CD4-positive, alpha-beta T cell treated with Interferon gamma for 1 hour (primary cell): ENCODE measurements at places on chromosomes 7 and 10.

GRCh38 chr10:103676851-103677417 is 178.4 kb downstream of the SH3PXD2A start:
- DNase-seq, result no peak

- no peak for DNase-seq
Observed at GRCh38 chr7:38978491-38978890, 782 bp downstream of the POU6F2 start.

- no peak for DNase-seq
Observed at GRCh38 chr7:96697822-96698221, 11.8 kb downstream of the SEM1 start.

- no peak for DNase-seq
Observed at GRCh38 chr7:40541336-40541735, 406.5 kb downstream of the SUGCT start.

GRCh38 chr7:23410446-23411183 is 59.7 kb downstream of the IGF2BP3 start:
- peak; percentile 38 for DNase-seq

DNA sequence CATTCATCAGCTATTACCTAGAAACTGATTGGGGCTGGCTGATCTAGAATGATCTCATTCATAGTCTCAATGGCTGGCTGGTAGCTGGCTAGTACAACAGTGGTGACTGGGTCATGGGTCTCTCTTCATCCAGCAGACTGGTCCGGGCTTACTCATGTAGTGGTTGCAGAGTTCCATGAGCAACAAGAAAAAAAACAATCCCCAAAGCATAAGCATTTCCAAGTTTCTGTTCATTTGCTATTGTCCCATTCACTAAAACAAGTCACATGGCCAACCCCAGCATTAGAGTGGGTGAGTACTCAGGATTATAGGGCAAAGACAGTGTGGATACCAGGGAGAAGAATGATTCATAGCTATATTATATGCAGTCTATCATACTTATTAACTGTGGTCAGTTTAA is 85.2 kb upstream of the SEMA3C start:
- DNase-seq, result no peak

- DNase-seq, result no peak
Observed at GRCh38 chr7:30201921-30202320, 67.1 kb downstream of the MTURN start.

DNA sequence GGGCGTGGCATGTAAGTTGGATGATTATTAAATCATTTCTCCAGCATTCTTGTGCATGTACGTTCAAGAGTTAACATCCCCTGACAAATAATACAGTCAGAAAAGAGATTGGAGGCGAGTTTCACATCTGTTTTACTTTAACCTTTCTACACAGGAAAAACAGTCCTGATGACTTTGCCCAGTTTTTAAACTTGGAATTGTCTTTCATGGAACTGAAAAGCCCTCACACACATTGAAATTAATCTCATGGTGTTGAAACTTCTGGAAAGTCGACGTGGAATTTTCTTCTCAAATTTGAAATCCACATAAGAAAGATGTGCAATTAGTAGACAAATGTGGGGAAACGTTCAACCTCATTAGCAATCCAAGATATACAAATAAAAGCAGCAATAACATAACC is 31.2 kb upstream of the ZNF438 start:
- DNase-seq, result no peak

DNA sequence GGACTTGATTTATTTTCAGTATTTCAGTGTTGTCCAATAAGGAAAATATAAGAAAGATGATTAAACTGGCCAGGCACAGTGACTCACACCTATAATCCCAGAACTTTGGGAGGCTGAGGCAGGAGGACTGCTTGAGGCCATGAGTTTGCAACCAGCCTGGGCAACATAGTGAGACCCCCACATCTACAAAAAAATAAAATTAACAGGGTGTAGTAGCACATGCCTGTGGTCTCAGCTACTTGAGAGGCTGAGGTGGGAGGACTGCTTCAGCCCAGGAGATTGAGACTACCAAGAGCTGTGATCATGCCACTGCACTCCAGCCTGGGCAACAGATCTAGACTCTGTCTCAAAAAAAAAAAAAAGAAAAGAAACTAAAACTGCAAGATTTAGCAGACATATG is 138.0 kb downstream of the PARD3 start:
- DNase-seq, result no peak

GRCh38 chr10:43201545-43202131 is 63.4 kb downstream of the CSGALNACT2 start:
- DNase-seq, result no peak

GRCh38 chr7:112020800-112021199 is 185.4 kb downstream of the DOCK4 start:
- DNase-seq, result no peak

DNA sequence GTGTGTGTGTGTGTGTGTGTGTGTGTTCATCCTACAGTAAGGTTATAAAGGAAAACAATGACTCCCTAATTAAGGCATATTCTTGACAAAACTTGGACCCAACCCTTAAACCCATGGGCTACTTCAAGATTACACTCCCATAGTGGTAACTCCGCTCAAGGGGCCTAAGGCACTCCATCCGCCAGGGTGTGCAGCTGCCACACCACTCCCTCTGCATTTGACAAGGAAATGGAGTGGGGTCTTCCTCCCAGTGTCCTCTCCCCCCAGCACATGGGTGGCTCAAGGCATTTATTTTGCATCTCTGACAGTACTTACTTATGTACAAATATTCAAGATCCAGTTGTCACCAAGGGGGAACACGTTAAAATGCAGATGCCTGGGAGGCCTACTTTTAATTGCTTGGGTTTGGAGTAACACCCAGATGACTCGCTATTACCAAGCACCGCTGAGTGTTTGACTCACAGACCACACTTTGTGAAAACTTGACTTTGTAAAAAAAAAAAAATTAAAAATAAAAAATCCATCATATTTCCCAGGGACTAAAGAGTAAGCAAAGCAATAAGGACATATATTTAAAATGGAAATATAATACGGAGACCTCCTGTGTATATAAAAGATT is 53.0 kb upstream of the AGR3 start:
- DNase-seq, result no peak

- peak; percentile 68 for DNase-seq
Observed at GRCh38 chr10:26486990-26487850, 49.1 kb downstream of the APBB1IP start.

DNA sequence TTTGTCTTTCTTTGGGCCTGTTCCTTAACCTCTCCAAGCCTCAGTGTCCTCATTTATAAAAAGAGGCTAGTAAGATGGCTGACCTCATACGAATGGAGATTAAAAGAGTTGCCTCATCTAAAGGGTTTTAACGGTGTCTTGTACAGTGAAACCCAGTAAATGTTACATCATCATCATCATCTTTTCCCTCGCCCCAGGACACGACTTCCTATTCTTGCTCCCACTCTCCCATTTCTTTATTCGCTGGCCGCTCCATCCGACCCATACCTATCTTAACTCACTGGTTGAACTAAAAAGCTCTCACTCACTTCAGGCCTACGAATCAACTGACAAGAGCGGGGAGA is 554 bp downstream of the FRA10AC1 start:
- DNase-seq, result no peak

- DNase-seq, result no peak
Observed at GRCh38 chr7:77629797-77630196, 66.5 kb upstream of the RSBN1L start.

DNA sequence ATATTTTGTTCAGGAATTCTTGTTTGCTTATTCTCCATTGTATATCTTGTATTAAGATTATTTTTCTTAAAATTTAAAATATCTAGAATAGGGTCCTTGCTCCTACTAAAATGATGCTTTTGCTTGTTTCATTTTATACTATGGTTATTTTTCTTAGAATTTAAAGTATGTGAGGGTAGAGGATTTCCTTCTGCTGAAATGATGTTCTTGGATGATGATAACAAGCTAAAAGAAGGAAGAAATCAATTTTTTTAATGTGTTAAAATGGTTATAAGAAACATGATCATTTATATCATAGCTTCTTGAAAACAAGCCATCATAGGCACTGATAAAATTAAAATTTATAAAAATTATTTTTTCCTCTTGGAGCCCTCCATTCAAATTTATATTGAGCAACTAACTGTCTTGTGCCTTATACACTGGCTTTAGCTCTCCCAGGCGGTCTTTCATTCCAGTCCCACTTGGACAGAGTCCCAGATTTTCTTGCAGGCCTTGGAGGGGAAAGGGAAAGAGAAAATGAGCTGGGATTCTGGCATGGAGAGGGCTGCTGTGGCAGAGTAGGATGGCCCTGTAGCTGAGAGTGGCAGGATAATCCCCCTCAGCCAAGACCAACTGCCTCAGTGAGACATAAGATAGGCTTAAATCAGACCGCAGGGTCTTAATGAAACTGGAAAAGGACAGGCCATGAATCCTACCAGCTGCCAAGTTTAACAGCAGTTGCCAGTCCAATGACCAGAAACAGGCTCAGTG is 60.2 kb downstream of the DNAJB9 start:
- no peak for DNase-seq

DNA sequence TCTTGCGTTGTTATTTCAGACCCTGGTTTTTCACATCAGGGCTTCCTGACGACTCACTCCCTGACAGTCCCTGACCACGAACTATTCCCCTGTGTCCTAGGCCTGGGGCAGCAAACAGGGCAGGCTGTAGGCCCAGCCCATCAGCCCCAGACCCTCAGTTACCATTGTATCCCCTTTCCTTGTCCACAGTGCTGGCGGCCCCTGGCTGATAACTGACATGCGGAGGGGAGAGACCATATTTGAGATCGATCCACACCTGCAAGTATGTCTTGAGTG is 50.5 kb upstream of the TRIM8 start:
- DNase-seq, result no peak

GRCh38 chr7:80309971-80310549 is 175.4 kb downstream of the GNAI1 start:
- no peak for DNase-seq

- no peak for DNase-seq
Observed at GRCh38 chr10:1464881-1465417, 272.4 kb downstream of the ADARB2 start.

DNA sequence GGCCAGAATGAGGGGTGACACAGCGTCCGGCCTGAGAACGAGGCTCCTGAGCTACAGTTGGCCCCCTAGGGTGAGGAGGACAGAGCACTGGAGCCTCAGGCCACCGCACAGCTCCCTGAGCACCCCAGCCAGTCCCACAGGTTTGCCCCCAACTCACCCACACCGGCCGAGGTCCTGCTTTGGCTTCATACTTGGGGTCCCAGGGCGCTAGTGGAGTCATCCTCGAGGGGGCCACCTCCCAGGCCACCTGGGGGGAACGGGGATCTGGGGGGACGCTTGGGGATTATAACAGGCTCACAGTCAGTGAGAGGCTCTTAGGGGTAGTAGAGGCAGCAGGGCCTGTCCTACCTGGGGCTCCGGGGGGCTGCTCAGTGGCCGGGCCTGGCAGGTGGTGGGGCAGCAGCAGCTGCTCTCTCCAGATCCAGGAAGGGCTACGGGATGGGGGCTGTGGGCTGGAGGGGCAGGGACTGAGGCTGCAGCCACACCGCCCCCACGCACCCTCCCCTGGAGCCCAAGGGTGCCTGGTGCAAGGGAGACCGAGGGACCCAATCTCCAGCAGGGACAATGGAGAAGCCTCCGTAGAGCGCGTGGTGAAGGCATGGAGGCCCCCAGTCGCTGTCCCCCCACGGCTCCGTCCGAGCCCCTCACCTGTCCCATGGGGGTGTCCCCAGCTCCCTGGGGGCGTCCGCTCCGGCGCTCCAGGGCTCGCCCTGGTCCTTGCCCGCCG is 588 bp downstream of the SAP25 start:
- DNase-seq, result no peak

GRCh38 chr10:21165489-21165888 is 268.4 kb upstream of the NEBL start:
- DNase-seq, result no peak

DNA sequence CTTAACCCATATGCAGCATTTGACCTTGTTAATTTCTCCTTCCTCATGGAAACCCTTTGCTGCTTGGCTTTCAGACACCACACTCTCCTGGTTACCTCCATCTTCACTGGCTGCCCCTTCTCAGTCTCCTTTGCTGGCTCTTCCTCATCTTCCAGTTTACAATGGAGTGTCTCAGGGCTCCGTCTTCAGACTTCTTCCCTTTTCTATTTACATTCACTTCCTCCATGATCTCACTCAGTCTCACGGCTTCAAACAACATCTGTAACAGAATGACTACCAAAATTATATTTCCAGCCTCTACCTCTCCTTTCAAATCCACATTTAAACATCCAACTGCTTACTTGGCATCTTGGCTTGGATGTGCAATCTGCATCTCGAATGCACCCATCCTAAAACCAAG is 140.4 kb downstream of the DKK1 start:
- no peak for DNase-seq

GRCh38 chr10:13758756-13759155 is 172.0 kb downstream of the PRPF18 start:
- no peak for DNase-seq

GRCh38 chr10:59560161-59560560 is 149.5 kb downstream of the SLC16A9 start:
- DNase-seq, result no peak

DNA sequence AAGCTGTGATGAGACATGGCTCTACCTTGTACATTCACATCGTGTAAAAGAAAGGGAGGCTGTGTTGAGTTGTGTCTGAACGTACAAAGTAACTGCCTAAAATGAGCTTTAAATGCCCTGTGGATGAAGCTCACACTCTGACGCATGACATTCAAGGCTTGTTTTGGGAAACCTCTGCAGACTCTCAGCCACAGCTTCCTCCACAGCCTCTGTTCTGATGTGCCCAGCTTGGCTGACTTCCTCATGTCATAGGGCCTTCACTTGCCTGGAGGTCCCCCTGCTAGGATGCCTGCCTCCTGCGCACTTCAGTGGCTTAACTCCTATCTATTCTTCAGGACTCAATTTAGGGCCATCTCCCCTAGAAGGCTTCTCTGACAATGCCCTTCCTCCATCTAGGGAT is 230.0 kb upstream of the HABP2 start:
- peak; percentile 59 for DNase-seq
